ENCODE measurements at places on chromosomes 6 and 20.

DNA sequence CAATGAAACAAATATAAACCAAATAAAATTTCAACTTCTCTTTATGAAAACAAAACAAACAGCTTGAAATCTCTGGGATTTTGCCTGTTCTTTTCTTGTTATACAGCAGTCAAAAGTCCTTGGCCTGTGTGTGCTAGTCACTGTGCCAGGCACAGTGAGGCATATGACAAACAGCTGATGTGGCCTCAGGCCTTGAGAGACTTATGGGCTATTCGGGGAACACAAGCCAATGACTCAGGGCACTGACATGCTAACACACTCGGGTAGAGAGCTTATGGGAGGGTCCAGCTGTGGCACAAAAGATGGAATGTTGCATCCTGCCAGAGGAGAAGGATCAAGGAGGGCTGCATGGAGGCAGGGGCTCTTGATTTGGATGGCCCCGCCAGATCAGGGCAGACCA lies 95.4 kb upstream of the NKX2-2 start:
- H3K4me1 ChIP-seq, result no peaks in the 10 kb centered on the region
- no peaks in the 10 kb centered on the region for H3K36me3 ChIP-seq
- H3K27ac ChIP-seq, result no peak overlapping the region
- no peaks in the 10 kb centered on the region for H3K27me3 ChIP-seq

DNA sequence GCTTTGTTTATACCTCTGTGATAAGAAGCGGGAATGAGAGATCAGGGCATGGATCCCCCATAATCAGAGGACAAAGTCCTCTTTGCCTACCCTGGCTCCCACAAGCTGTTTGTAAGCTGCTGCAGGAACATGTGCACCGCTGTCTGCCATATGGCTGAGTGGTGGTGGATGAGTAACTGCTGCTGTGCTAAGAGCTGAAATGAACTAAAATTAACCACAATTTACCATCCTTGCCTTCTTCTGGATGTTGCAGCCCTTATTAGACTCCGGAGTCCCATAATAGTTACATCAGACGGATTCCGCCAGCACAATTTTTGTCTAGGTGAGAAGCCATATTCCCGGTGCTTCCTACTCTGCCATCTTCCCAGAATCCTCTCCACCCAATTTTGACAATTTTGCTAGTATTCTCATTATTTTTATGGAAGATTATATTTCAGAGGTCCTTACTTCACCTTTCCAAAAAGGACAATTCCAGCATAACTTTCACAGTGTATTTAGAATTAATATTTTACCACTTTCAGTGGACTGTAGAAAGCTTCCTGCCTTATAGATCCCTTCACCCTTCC lies 6.0 kb upstream of the CMTR1 start:
- H3K4me3 ChIP-seq, result no peak overlapping the region
- DNase-seq, result no peak
- H3K4me1 ChIP-seq, result peaks cover 5% of the 10 kb centered on the region
- H3K36me3 ChIP-seq, result no peaks in the 10 kb centered on the region
- H3K27me3 ChIP-seq, result no peaks in the 10 kb centered on the region

DNA sequence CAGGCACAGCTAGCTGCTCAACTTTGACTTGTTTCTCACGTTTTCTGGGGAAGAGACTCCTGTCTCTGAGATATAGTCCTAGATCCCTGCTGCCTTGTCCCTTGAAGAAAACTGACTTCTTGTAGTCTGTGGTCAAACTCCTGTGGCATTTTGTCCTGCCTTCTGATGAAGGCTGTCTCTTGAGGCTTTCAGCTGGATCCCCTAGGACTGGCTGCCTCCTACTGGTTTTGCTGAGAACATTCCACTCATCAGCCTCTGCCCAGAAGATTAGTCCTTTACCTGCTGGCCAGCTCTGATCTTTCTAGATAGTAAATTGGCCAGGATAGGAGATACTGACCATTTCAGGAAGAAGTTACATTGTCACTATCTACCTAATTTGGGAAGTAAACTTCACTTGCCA lies 71.9 kb upstream of the CNR1 start:
- DNase-seq, result peak; percentile 66
- H3K4me3 ChIP-seq, result no peak overlapping the region
- no peaks in the 10 kb centered on the region for H3K36me3 ChIP-seq
- H3K4me1 ChIP-seq, result no peaks in the 10 kb centered on the region
- no peak overlapping the region for H3K27ac ChIP-seq

DNA sequence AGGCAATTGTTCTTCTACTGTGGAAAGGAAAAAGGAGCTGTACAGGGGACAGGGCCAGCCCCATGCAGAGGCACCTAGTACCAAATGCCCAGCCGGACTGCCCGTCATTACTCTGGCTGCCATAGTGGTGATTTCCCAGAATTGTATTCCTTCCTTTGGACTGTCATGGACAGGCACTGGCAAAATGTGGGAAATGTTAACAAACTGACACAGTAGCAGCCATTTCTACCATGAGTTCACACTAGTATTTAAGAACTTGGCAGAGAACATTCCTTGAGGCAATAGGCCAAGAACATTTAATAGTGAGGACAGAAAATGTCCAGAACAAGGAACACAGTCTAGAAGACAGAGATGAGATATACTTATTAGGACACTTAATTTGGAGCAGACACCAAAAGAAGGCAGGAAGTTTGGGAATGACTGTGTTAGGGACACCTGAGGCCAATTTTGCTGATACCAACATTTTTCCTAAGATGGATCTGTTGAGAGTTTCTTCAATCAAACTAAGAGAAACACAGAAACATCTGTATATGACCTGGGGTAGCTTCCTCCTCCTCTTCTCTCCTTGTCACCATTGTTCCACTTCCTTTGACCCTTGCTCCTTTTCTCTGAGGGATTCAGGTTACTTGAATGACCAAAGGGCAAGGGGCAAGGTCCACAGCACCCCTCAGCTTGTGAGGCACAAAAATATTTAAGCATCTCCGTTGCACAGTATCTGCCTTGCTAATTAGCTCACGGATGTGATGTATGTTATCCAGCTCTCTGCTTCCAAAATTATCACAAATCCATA lies 14.9 kb downstream of the ADTRP start:
- DNase-seq, result no peak
- no peaks in the 10 kb centered on the region for H3K36me3 ChIP-seq
- H3K27ac ChIP-seq, result no peak overlapping the region
- no peaks in the 10 kb centered on the region for H3K4me1 ChIP-seq
- H3K4me3 ChIP-seq, result no peak overlapping the region
- no peaks in the 10 kb centered on the region for H3K27me3 ChIP-seq

DNA sequence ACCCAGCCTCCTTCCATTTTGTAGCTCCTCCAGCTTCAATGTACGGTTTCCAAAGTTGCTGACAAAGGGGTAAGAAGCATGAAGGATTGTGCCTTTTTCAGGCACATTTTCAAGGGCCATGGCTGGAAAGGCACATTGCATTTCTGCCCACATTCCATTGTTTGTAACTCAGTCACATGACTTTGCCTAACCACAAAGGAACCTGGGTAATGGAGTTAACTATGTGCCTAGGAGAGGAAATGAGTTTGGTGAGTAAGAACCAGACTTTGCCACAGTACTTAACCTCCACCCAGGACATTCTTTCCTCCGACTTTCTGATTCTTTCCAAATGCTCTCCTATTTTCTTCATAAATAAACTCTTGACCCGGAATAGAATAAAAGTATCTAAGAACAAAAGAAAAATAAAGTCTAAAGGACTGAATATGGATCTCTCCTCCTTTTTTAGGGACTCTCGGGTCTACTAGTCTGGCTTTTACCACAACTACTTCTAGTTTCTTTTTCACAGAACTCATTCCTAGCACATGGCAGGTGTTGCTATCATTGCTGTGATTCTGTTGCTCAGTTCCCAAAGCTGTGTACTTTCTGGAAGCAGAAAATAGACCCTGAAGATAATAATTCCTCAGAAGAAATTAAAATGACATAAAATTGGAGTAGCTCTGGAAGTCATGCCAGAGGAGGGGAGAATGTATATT lies 81.5 kb upstream of the ISM1 start:
- H3K36me3 ChIP-seq, result no peaks in the 10 kb centered on the region
- peak; percentile 60 for DNase-seq
- peaks cover 16% of the 10 kb centered on the region for H3K4me1 ChIP-seq
- peak overlapping the region; percentile 24 for H3K27ac ChIP-seq
- H3K27me3 ChIP-seq, result no peaks in the 10 kb centered on the region
- H3K4me3 ChIP-seq, result 0 out of 2 replicates have a peak overlapping the region, but pooled peaks have one; percentile 5

DNA sequence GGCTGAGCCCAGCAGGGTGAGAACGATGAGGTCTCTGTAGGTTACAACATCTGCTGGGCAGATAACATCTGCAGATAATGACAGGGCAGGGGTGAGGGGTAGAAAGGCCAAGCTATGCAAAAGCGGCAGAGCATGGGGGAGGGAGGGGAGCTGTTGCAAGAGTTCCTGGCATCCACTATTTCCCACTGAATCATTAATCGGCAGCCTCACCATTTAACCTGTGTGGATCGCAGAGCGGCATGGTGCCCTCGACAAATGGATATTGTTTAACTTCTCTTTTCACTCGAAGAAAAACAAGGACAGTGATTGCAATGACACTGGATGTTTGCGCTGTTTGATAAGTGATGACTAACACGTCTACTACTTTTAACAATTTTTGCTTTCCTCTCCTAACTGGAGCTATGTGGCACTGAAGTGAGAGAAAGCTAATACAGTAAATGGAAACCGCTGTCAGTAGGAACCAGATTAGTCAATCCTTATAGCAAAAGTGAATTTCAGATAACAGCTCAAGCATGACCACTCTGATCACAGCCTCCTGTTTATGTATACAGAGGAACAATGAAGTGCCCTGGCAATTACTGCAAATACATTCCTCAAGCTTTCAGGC lies 381.5 kb downstream of the TFAP2A start:
- no peaks in the 10 kb centered on the region for H3K36me3 ChIP-seq
- no peaks in the 10 kb centered on the region for H3K27me3 ChIP-seq
- H3K4me1 ChIP-seq, result no peaks in the 10 kb centered on the region
- no peak for DNase-seq
- no peak overlapping the region for H3K27ac ChIP-seq
- no peak overlapping the region for H3K4me3 ChIP-seq

- H3K27me3 ChIP-seq, result no peaks in the 10 kb centered on the region
- H3K36me3 ChIP-seq, result no peaks in the 10 kb centered on the region
- peak; percentile 14 for DNase-seq
- no peak overlapping the region for H3K4me3 ChIP-seq
Measured at GRCh38 chr6:62393608-62394007, 107.6 kb upstream of the KHDRBS2 start.

DNA sequence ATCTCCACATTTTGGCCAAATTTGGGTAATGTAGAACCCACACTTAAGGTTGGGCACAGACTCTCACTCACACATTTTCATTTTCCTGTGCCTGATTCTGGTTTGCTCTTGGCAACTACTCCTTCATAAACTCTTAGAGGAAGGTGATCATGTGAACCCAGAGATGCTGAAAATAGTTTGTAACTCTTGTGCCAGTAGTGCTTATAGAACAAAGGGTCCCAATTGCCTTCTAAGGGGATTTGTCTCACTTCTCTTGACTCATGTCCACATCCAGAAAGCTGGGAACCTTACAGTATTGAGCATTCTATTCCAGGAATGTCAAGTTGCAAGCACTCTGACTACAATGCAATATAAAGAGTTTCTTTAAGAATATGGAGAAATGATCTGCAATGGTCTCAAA lies 62.0 kb upstream of the TASP1 start:
- H3K27ac ChIP-seq, result no peak overlapping the region
- H3K4me1 ChIP-seq, result no peaks in the 10 kb centered on the region
- no peaks in the 10 kb centered on the region for H3K27me3 ChIP-seq
- H3K4me3 ChIP-seq, result no peak overlapping the region
- no peaks in the 10 kb centered on the region for H3K36me3 ChIP-seq

Data from MM.1S (cell line).